DMS79 (cell line): ENCODE measurements at places on chromosomes 13 and 19.

GRCh38 chr13:32988608-32989289 lies 27.5 kb upstream of the KL start:
- DNase-seq, result no peak

GRCh38 chr19:45767881-45768654 lies 984 bp downstream of the SIX5 start:
- no peak for DNase-seq

DNA sequence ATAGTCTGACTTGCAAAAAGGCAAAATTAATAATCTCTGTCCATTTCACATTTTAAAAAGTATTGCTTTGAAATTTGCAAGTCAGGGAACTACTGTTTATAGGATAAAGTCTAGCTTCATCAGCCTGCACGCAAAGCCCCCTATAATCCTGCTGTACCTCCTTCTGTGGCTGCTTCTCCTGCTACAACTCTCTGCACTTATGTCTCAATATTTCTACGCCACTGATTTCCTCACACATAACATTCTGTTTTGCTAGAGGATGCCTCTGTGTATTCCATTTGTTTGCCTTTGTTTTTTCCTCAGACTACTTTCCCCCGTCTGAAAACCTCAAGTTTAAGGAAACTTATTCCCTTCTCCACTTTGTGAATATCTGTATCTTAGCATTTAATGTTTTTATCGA lies 389.9 kb downstream of the RFC3 start:
- DNase-seq, result no peak

GRCh38 chr13:109872864-109873263 lies 86.5 kb upstream of the IRS2 start:
- DNase-seq, result no peak

DNA sequence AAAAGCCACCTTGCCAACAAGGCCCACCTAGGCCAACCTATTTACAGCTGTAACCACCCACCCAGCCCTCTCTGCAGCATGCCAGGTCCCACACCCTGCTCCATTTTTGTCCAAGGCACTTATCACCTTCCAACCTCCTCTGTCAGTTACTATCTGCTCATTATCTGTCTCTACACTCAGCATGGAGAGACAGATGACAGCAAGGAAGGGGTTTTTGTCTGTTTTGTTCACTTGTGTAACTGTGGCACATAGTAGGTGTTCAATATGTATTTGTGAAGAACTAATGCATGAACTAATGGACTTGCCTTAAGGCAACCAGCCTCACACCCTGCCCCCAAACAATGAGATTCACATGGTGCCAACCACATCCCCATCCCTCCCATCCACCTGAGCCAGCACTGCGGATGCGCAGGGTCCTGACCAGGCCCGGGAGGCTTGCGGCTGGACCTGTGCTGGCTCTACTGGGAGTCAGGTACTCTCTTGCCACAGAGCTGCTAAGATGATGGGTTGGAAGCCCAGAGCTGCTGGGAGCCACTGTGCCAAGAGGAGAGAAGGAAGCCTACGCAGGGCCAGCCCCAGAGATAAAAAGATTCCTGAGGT lies 17.3 kb downstream of the DEDD2 start:
- no peak for DNase-seq
